ENCODE measurements at places on chromosomes 1 and 21. TPM values are rescaled to one million over a fixed set of nuclear protein-coding genes. Genes with fewer than 3 reads are reported as not detected.

Gene GPATCH4
- 18.8 TPM for total RNA-seq

Gene STYXL2
- not detected for total RNA-seq

Gene LMOD1
- total RNA-seq: 0.22 TPM

Gene FGR
- under 0.01 TPM for total RNA-seq

Gene IFI44
- under 0.01 TPM for total RNA-seq

Gene APCS
- not detected for total RNA-seq

Gene TTF2
- 17.9 TPM for total RNA-seq

Gene FCGR3A
- total RNA-seq: not detected

Gene RBBP4
- 96.4 TPM for total RNA-seq

Gene OR2M2
- not detected for total RNA-seq

Gene ZNF695
- total RNA-seq: 2.0 TPM

Gene CLCNKB
- 0.43 TPM for total RNA-seq

Gene KLF17
- not detected for total RNA-seq

Gene PCBP3
- total RNA-seq: not detected

Gene CEPT1
- 51.8 TPM for total RNA-seq

Gene DFFA
- 44.5 TPM for total RNA-seq

Gene GPR52
- 3.5 TPM for total RNA-seq

Gene COL16A1
- total RNA-seq: 26.6 TPM

Gene KIAA1614
- 22.4 TPM for total RNA-seq

Gene ADAMTSL4
- total RNA-seq: 3.5 TPM

Gene OR2T2
- 16.1 TPM for total RNA-seq

Gene FHAD1
- not detected for total RNA-seq

Gene OLFML2B
- 0.11 TPM for total RNA-seq

Gene CD1E
- total RNA-seq: not detected

Gene AGMAT
- not detected for total RNA-seq

Gene LYST
- total RNA-seq: 31.8 TPM

Gene DTL
- 9.8 TPM for total RNA-seq

Gene OR6K3
- total RNA-seq: not detected

Gene CFHR1
- total RNA-seq: not detected

Gene OR2T11
- 8.2 TPM for total RNA-seq

Gene AGT
- total RNA-seq: not detected

Gene MYCL
- 2.7 TPM for total RNA-seq

Gene CYP2J2
- 2.4 TPM for total RNA-seq

Gene HSD3B1
- not detected for total RNA-seq

Gene SLAMF9
- total RNA-seq: 6.8 TPM

Gene E2F2
- total RNA-seq: 0.54 TPM

Gene HSPB7
- 0.22 TPM for total RNA-seq

Gene GCSAML
- total RNA-seq: under 0.01 TPM

Gene HCN3
- total RNA-seq: 2.2 TPM

Gene CHRM3
- not detected for total RNA-seq

Gene FNBP1L
- 56.1 TPM for total RNA-seq

Gene SPRR4
- not detected for total RNA-seq

Gene NCMAP
- under 0.01 TPM for total RNA-seq

Gene RAB25
- total RNA-seq: 62.4 TPM

Gene HP1BP3
- total RNA-seq: 225 TPM

Gene UBASH3A
- total RNA-seq: not detected

Gene PTTG1IP
- 147 TPM for total RNA-seq

Gene EVA1B
- total RNA-seq: 142 TPM

Gene OR14C36
- not detected for total RNA-seq

Gene AGRN
- total RNA-seq: 219 TPM

Gene CD1C
- not detected for total RNA-seq
